Umbilical cord (tissue), 2 donors: ENCODE measurements at places on chromosomes 3 and 15.

DNA sequence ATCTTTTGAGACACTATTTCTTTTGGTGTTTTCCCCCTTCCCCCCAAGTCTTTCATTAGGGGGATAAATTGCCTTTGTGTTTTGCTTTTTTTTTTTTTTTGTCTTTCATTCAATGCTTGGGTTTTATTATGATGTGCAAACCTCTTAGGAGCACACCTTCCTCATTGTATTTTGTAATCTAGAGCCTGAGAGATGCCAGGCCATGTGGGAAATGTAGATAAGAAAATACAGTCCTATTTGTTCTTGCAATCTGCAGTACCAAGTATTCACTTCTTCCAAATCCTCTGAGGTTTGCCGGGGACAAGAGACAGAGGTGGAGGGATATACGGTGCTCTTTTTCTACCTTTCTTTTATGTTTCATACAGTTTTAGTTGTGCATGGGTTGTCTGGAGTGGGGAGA lies 66.7 kb downstream of the LARS2 start:
- no peak for DNase-seq

GRCh38 chr3:77038930-77039605 lies 831 bp upstream of the ROBO2 start:
- DNase-seq = peak; percentile 52

- DNase-seq = no peak
Observed at GRCh38 chr3:171432548-171432947, 27.7 kb downstream of the TNIK start.

GRCh38 chr3:102353805-102354204 lies 81.0 kb upstream of the ZPLD1 start:
- DNase-seq = no peak

GRCh38 chr3:152302521-152303021 lies 33.8 kb downstream of the MBNL1 start:
- peak; percentile 71 for DNase-seq

GRCh38 chr3:8856071-8856470 lies 86.7 kb upstream of the OXTR start:
- DNase-seq = no peak

GRCh38 chr15:91482799-91483198 lies 370.7 kb upstream of the SLCO3A1 start:
- DNase-seq = no peak

DNA sequence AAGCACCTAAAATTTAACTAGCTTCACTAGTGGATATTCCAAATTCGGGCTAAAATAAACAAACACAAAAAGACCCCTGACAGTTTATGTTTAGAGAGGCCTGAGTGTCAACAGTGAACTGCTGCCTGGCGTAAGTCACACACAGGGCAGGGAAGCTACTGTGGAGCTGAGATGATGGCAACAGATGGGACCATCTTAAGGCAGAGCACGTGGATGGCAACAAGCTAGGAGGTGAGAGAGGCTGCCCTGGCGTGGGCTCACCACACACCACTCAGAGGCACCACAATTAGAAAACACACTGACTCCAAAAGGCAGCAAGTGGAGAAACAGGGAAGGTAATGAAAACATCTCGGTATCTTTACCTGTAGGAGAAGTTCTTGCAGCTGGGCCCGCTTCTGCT lies 93.3 kb downstream of the ATP1B3 start:
- DNase-seq = no peak

GRCh38 chr3:180678231-180678630 lies 1.1 kb downstream of the CCDC39 start:
- no peak for DNase-seq

- no peak for DNase-seq
Observed at GRCh38 chr3:15063656-15064286, 1.3 kb downstream of the MRPS25 start.
